ENCODE measurements at places on chromosomes 12 and 14.

DNA sequence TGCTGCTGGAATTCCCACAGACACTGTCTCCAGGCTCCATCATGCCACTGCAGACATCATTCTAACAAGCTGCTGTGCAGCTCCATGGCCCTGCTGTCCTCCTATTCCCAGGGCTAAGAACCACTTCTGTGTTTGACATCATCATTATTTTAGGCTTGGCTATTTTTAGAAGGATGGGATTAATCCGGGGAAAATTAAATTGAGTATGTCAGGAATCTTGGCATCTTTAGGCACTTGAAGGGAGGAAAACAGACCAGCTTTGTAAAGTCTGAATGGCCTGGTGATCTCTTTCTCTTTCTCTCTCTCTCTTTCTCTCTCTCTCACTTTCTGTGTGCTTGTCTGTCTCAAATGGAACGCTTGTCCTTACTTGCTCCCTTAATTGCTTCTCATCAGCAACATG lies 568.3 kb upstream of the FLRT2 start:
- DNase-seq = no peak

GRCh38 chr12:43766291-43766690 lies 7.5 kb downstream of the IRAK4 start:
- DNase-seq = no peak

DNA sequence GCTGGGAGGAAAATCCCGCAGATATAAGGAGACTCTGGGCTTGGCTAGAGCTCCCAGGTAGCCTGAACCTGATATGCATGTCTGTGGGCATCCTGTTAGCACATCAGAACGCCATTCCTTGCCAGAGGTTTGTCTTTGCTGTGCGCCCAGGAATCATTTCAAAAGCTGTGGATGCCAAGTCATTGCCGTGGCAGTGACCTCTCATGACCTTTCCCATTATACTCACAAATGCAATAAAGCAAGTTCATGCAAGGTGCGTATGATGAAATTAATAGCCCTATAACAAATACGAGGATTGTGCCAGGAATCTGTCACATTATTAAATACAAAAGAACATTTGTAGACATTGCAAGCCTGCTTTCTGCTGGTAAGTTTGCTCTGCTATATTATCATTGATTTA lies 229.1 kb upstream of the PELI2 start:
- DNase-seq = no peak

- no peak for DNase-seq
These were observed 32.3 kb downstream of the DCAF4 start for GRCh38 chr14:72958548-72958947.

DNA sequence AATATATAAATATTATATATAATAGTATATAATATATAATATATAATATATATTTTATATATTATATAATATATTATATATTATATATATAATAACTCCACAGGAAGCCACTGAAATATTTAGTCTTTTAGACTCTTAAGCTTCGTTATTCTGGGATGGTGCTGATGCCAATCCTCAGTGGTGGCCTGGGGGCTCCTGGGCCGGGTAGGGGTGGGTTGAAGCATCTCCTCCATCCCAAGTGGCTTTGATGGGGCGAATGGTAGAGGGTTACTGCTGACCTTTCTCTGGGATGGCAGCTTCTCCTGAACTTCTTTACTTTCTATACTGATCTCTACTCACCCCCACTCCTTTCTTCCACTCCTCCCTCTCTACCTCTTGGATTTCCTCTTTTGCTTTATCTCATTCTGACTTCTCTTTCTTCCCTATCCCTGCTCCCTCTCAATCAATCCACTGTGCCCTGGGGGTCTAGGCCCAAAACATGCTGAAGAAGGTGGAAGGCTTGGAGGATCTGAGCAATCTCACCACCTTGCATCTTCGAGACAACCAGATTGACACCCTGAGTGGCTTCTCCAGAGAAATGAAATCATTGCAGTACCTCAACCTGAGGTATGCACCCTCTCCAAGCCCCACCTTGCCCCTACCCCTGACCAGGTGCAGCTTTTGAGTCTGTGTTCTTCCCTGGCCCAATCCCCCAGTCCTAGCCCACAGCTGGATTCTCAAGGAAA lies 4.8 kb upstream of the ENO2 start:
- DNase-seq = no peak

GRCh38 chr12:86796550-86796949 lies 540.4 kb upstream of the MGAT4C start:
- DNase-seq = no peak

DNA sequence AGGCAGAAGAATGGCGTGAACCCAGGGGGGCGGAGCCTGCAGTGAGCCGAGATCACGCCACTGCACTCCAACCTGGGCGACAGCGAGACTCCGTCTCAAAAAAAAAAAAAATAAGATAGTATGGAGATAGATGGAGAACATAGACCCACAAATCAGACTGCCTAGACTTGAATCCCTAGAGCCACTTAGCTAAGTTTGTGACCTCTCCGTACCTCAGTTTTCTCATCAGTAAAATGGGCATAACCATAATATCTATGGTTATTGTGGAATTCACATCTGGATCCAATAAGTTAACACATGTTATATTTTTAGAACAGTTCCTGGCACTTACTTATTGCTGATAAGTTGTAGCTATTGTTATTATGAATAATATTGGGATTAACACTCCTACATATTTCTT lies 7.2 kb downstream of the PROX2 start:
- DNase-seq = no peak

DNA sequence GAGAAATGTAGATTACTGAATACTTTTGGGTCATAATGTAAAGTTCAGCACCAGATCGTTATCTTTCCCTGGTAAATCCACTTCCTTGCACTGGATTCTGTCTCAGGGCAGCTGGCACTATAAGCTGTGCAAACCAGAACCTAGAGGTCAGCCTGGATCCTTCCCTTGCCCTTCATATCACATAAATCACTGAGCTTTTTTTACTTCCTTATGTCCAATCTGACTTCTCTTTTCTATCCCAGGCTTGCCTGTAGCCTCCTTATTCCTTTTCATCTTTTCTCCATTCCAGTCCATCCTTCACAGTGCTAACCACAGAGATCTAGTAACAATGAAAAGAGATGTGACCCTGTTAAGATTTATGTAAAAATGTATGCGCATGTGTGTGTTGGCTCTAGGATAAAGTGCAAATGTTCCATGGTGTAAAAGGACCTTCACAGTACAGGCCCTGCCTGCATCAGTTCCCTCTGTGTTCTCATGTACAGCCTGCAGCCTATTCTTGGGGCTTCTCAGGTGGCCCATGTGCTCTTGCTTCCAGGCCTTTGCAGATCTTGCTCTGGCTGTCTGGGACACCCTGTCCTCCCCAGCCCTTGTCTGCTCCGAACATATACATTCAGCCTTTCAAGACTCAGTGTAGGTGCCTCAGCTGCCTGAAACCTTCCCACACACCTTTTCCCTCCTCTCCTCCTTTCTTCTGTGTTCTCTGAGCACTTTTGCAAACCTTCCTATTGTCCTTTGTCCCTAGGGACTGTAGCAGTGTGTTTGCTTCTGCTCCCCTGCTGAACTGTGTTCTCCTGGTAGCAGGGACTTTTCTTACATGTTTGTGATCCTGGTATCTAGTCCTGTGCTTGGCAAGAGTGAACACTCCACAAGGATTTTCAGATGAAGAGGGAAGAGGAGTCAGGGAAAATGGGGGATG lies 30.0 kb downstream of the PELI2 start:
- DNase-seq = no peak

- DNase-seq = no peak
These were observed 274.5 kb downstream of the DACT1 start for GRCh38 chr14:58912287-58912686.

DNA sequence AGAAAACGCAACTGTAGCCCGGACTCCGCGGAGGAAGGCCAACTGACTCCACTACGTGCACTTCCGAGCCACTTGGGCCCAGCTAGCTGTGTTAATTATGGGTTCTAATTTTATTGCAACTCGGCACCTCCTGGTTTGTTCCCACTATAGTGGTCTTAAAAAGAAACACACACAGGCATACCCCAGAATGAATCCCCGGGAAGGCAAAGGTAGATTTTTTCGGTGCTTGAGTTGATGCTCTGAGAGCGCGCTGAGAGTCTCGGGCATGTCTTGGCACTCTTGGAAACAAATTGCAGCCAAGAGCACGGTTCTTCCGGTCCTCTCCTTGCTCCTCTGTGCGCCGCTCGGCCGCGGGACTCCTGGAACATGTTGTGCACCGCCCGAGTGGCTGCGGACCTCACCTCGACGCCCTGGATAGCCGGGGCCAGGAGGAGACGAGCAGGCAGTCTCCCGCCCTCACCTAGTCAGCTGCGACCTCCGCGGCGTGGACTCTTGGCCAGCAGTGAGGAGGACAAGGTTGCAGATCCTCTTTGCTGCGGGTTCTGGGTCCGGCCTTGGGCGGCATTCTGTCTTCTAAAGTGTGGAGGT lies 6.8 kb upstream of the PAX9 start:
- DNase-seq = no peak

DNA sequence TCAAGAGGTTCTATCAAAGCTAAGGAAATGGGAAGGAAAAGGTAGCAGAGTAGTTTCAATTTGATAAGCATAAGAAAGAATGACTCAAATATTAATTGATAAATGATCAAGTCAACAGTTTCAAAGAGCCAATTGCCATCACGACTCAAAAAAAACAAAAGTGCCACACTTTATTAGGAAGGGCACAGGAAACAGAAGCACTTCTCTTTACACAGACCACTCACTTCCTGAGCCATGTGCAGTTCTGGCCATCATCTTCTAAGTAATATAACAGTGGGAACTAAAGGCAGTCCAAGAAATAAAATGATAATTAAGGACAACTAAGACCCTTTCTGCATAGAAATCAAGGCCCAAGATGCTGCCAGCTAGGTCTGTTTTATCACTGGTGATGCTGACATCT lies 13.2 kb downstream of the TM7SF3 start:
- DNase-seq = no peak

DNA sequence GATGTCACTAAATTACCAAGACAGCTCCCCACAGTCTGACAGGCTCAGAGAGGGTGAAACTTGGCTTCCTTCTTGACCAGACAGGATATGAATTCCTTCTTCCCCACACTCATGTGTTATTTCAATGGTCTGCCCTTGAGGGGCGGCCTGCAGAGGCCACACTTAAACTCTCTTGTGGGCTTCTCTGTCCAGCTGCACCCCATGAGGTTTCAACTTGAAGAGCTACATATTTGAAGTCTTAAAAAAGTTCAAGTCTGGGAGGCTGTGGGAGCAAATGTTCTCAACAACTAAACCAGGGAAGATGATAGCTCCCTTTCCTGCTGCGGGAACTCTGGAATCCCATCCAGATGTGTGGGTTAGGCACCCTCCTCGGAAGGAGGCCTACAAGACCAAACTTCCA lies 98.3 kb downstream of the TTC7B start:
- no peak for DNase-seq

GRCh38 chr14:71734885-71735284 lies 197.3 kb upstream of the RGS6 start:
- DNase-seq = no peak

DNA sequence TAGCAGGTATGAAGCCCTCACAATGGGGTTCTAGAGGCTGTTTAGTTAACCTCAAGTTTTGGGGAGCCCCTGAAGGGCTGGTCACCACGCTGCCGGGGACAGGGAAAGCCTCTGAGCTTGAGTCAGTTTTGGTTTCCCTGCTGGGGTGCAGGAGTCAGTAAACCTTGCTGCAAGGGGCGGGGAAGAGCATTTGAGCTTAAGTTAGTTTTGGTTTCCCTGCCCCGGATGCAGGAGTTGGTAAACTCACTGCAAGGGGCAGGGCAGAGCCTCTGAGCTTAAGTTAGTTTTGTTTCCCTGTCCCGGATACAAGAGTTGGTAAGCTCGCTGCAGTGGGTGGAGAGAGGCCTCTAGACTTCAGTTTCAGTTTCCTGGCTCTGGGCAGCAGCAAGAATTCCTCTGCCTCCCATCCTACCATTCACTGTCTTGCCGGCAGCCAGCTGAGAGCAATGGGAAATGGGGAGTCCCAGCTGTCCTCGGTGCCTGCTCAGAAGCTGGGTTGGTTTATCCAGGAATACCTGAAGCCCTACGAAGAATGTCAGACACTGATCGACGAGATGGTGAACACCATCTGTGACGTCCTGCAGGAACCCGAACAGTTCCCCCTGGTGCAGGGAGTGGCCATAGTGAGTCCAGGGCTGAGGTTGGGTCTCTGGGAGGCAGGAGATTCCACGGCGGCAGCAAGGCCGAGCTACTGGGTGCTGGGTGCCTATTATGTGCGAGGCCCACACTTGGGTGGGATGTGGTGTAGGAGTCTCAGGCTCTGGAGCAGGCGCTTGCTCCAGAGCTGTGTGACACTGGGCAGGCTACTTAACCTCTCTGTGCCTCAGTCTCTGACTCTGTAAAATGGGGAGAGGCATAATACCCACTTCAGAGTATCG lies at the start of gene OAS2:
TSS of gene OAS2 (plus strand) at position 357 of the 878 bp plus-strand sequence. CDS start at position 447, 90 bp downstream.
- DNase-seq = no peak

DNA sequence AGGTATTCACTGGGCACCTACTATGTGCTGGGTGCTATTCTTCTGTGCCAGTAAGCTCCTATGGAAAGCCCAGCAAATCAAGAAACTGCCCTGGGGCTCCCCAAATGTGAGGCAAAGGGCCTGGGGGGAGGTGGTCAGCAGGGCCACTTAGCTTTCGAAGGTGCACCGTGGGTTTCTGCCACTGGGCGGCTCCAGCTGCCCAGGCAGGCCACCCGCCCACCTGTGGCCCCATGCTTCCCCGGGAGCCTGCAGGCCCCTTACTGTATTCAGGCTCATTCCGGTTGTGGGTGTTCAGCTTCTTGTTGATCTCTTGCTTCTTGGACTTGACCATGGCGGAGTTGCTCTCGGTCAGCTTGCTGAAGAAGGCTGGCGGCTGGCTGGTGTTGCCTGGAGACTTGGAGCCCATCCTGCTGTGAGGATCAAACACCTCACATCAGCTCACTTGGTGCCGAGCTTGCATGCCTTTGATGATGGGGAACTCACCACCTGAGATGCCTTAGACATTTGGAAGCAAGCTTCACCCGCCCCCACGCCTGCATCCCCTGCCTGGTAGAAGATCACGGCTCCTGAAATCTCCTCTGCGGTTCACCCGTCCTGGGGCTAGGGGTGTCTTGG lies 37.3 kb downstream of the RFLNA start:
- no peak for DNase-seq

DNA sequence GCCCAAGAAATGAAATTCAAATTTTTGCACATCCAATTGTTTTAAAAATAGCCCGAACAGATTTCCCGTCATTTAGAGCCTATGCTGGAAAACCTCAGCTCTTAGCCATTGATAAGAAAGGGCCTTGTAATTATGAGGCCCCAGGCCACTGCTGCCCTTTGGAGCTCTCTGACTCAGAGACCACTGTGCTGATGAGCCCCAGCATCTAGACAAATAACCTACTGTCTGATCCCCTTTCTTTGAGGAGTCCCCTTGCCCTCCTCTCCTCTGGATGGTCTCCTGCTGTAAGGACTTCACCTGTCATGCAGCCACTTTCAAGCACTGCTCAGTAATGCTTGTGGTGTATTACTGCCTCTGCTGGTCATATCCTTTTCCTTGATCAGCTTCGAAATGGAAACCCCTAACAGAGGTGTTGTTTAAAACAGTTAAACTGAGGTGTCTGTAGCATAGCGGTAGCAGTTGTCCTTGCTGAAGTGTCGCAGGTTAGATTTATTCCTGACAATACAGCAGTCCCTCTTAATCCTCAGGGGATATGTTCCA lies 159.9 kb upstream of the SRRM4 start:
- DNase-seq = no peak
